T-helper 17 cell (primary cell): ENCODE measurements at places on chromosomes 4 and X.

DNA sequence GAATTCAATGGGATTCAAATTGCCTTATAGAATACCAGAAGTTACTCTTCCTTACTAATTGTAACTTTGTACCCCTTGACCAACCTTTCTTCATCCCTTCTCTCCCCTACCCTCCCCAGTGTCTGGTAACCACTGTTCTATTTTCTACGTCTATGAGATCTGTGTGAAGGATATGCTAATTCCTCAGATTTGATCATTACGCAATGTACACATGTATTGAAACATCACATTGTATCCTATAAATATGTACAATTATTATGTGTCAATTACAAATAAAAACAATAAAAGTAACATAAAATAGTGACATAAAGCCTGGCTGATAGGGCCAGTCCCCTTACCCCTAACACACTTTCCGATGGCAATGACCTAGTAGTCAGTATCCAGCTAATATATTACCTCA lies 95.1 kb upstream of the GRIA3 start:
- no peak for DNase-seq

DNA sequence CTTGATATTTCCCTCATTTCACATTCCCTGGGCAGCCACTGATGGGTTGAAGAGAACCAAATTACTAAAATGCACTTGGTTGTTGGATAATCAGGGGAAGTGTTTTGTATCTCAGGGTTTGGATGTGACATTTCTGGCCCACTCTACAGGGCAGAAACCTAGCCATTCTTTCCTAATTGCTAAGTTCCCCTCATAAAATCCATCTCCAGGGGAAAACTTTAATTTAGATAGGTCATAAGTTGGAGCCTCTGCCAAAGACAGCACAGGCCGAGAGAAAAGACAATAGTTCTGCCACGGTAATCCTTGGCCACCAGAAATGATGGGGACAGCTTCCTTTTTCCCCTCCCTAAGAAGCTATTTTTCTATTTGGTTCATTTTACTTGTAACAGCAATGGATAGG lies 192.7 kb upstream of the C1QTNF7 start:
- DNase-seq = no peak

DNA sequence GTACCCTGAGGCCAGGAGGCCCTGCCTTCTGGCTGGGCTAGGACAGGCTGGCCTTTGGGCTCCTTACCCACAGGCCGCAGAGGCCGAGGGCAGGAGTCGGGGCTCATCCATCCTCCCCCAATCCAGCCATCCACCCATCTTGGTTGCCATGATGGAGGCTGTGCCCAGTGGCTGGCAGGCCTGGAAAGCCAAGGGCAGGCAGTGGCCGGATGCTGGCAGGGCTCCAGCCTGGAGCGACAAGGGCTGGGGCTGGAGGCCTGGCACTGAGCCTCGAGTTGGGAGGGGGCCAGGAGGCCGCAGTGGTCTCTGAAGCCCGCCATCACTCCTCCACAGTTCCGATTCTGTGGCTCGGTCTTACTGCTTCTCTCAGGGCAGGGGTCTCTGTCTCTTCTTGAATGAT lies 8.6 kb upstream of the BGN start:
- no peak for DNase-seq

GRCh38 chrX:15956681-15957080 lies 102.1 kb upstream of the AP1S2 start:
- no peak for DNase-seq

- no peak for DNase-seq
Measured at GRCh38 chrX:107484002-107484726, 34.7 kb downstream of the FRMPD3 start.

GRCh38 chr4:6208416-6208815 lies 8.1 kb upstream of the JAKMIP1 start:
- DNase-seq = no peak

DNA sequence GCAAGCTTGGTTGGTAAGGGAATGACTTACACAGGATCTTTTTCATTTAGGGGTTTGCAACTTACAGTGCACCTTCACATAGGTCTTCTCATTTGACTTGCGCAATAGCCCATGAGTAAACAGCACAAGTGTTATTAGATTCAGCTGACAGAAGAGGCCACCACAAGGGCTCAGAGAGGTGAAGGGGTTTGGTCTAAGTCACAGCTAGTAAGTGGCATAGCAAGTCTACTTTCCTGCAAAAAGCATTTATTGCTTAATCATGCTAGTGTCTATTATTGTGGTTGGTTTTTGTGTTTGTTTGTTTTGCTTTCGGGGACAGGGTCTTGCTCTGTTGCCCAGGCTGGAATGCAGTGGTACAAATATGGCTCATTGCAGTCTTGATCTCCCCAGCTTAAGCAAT lies 83.3 kb downstream of the SPRY1 start:
- DNase-seq = no peak

DNA sequence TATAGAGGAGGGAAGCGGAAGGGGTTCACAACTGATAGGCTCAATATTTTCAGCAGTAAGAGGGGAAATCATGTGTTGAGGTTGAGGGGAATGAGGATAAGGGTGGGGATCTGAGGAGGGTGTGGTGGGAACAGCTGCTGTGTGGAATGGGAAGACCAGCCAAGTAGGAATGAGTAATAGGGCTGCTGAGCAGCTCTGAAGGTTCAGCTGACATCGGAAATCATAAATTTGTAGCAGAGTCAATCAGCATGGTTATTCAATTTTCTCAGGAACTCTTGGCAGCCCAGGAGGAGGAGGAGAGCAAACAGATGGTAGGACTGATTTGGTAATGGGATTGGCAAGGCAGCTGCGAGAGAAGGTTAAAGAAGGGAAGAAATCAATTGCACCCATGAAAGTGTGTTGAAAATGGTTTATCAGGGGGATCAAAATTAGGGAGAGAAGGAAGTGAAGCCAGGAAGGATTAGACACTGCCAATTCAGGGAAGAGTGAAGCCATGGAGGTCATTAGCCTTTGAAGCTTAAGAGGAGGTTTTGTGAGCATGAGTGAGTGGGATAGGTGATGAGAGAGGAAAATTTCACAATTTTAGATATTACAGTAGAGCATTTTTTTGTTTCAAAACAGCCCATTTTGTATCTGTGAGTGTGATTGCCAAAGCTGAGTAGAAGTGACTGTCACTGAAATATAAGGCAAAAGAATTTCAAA lies 82.6 kb downstream of the PCDH7 start:
- no peak for DNase-seq

DNA sequence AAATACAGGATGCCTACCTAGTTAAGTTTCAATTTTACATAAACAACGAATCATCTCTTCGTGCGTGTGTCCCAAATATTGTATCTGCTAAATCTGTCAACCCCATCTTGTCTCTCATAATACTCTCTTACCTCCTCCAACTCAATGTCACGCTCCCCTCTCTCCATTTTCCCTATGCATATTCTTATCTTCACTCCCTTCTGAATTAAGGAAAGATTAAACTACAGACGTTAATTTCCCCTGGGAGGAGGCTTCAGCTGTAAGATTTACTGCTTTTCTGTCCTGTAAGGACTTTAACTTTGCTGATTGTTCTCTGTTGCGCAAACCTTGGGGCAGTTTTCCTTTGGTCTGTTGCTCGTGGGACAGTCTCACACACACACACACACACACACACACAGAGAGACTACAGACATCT lies 455 bp upstream of the ABCB7 start:
- no peak for DNase-seq

DNA sequence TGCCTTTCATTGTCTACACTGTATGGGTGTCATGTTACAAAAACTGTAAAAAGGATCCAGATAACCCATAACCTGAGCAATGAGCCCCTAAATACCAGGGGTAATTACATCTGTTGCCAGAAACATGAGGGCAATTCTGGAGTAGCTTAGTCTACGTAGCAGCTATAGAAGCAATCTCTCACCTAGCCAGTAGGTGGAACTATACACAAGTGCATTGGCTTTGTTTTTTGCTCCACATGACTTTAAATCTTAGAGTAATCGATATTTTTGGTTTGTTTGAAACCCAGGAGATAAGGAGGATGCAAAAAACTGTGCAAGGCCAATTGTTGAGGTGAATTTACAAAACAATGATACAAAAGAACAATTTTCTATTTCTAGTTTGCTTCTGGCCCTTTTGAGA lies 57.5 kb downstream of the GPR82 start:
- DNase-seq = no peak

DNA sequence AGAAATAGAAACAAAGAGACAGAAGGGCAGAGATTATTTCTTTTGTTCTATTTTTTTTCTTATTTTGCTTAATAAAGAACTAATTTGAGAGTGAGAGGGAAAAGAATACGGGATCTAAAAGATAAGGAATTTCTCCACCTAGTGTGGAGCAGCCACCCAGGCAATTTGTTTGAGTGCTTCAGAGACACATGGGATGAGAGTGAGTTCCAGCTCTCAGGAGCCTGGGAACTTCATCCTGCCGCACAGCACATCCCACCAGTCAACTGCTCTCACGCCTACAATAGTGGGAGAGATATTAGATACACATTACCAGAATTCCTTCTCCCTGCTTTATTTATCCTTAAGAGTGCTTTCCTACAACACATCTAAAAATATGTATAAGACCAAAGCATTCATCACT lies 946.4 kb downstream of the PDHA2 start:
- DNase-seq = no peak

DNA sequence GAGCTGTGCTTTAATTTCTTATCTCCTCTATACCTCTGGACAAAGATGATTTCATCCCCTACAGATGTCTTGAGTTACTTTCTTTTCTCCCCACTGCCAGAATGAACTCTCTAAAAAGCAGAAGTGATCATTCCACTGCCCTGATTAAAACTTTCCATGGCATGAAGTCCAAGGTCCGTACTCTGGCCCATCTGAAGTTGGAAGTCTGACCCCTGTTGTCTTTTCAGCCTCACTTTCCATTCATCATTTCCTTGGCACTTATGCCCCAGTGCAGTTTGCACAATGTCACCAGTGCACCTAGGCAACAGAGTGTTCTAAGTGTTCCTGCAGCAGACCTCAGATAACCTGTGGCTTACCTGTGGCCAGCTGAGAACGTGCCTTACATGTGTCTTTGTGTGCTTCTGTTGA lies 242.4 kb downstream of the FRAS1 start:
- DNase-seq = no peak

DNA sequence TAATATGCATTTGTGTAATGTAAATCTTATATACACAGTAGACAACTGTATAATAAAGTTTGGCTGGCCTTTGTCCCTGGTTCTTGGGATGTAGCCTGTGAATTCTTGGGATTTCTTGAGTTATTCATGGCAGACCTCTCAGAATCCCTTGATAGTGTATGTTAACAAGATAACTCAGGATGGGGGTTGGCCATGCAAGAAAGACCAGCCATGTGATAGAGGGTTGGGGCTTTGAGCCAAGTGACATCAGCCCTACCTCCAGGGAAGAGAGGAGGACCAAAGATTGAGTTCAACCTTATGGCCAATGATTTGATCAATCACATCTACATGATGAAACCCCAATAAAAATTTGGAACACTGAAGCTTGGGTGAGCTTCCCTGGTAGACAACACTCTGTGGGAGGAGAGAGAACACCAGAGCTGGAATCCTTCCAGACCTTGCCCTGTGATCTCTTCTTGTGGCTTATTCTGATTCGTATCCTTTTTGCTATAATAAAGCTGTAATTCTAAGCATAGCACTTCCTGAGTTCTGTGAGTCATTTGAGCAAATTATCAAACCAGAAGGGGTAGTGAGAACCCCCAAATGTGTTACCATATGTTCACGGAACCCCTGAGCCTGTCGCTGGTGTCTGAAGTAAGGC lies 11.3 kb downstream of the SLC2A9 start:
- no peak for DNase-seq

GRCh38 chr4:157141976-157142375 lies 66.0 kb downstream of the GLRB start:
- no peak for DNase-seq

GRCh38 chrX:128650326-128650725 lies 598.1 kb upstream of the ACTRT1 start:
- no peak for DNase-seq

- DNase-seq = no peak
Measured at GRCh38 chrX:110394651-110395050, 36.0 kb downstream of the RTL9 start.

DNA sequence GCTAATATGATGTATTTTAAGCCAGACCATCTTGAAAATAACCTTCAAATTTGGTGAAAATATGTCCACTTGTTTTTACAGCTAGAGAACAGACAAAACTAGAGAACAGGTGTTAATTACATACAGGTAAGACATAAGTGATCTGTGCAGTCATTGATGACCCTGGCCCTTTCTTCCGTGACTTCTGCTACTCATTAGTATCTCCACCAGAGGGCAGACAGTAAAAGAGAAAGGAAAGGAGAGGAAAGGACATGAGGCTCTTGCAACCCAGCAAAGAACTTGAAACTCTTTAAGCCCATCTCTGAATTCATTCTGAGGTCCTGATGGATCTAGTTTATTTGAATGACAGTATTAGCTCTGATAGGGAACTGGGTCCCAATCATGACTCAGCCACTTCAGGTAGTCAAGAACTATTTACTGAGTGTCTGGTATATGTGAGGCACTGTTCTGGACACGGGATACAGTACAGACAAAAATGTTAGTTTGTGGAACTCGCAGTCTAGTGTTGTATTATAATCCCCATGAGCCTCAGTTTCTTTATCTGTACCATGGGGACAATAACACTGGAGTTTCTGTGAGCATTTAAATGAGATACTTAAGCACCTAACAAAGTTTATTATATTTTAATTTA lies 121.0 kb upstream of the TEX13D start:
- no peak for DNase-seq

GRCh38 chr4:6693231-6694176 lies at the start of gene S100P:
TSS of gene S100P (plus strand) at chr4:6693878. CDS start at chr4:6693933, 55 bp downstream.
- DNase-seq = no peak
